Activated CD4-positive, alpha-beta T cell treated with anti-CD3 and anti-CD28 coated beads, Interleukin-2, amount 10 ng/mL, durations not matched to agents 7 days and 5 days (primary cell): ENCODE measurements at places on chromosomes 16 and 17. TPM values are rescaled to one million over a fixed set of nuclear protein-coding genes. Genes with fewer than 3 reads are reported as not detected.

- no peak for DNase-seq
These were observed 19.2 kb upstream of the LITAF start for GRCh38 chr16:11605891-11606290.

GRCh38 chr16:11536104-11536866 is 50.4 kb downstream of the LITAF start:
- no peak for DNase-seq

GRCh38 chr17:80845069-80845862 is 146.4 kb upstream of the CHMP6 start:
- DNase-seq = no peak

GRCh38 chr16:35743101-35743692 is 2283.8 kb downstream of the TP53TG3F start:
- DNase-seq = no peak

Gene MYCBPAP
- 3.0 TPM for total RNA-seq

DNA sequence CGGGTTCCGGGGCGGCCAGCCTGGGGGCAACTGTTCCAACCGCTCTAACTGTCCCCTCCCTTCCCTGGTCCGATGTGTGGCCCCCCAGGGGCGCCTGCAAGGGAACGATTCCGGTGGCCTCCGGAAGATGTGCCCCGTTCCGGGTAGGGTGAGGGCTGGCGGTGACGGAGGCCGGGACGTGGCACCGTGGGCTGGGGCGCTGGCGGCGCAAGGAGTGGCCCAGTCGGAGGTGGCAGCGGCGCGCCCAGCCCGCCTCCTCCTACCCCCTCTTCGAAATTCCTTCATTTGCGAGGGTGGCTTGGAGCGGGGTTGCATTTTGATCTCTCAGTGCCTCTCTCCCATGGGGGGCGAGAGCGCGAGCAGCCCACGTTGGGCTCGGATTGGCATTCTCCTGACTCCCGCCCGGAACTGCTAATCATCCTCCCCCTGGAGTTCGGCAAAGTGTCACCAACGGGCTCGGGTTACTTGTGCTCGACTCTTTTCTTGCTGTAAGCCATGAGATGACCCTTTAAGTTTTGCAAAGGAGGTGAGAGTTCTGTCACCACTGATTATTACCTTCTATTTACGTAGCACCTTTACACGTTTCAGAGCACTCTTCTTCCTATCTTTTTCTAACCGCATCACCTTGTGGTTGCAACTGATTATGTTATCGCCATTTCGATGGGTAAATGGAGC is 622 bp downstream of the NDEL1 start:
- DNase-seq = peak; percentile 70

GRCh38 chr16:88442727-88443576 is 10.1 kb upstream of the ZFPM1 start:
- DNase-seq = peak; percentile 78
